Stimulated activated CD4-positive, alpha-beta T cell treated with anti-CD3 and anti-CD28 coated beads, Interleukin-4, amount 100 ng/mL, for 1 hour (primary cell): ENCODE measurements at places on chromosomes 3 and 15.

GRCh38 chr15:94671858-94672532 lies 440.6 kb downstream of the MCTP2 start:
- DNase-seq, result no peak

DNA sequence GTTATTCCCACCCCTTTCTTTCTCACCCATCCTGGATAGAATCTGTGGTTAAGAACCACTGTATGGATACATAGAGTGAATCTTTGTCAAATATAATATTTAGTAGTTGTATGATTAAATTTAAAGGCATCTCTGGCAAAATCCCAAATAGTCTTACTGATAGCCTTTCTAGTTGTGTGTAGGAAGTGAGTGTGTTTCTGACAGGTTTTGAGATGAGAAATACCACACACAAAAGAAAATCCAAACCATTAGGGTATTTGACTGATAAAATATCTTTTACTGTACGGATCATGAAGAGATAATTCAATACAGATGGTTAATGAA lies 44.7 kb upstream of the PLCL2 start:
- no peak for DNase-seq

DNA sequence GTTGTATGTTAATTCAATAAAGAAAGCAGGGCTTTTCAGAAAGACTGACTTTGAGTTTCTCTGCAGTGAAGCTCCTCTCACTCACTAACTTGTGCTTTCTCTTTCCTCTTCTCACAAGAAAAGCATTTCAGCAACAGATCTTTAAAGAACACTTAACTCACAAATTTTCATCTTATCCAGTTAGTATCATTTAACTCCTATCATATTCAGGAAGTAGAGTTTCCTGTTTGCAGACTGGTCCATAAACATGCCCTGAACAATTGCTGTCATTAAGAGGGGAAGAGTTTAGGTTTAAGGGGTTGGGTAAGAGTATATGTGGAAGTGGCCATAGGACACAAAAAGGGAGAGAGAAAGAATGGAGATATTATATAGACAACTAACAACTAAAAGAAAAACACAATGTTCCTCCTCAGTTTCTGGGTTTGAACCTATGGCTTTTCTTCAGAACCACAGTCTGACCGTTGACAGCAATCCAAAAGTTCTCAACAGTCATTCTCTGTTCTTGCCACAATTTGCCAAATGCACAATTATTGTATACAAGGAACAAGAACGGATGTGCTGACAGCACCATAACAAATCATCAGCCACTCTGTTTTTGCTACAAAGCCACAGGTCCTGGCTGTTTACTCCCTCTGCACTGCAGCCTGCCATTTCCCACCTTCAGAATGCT lies 63.9 kb downstream of the CHAC1 start:
- DNase-seq, result no peak

- no peak for DNase-seq
These were observed 8.9 kb downstream of the CPOX start for GRCh38 chr3:98584547-98584946.

GRCh38 chr15:50879016-50879617 lies 29.4 kb upstream of the AP4E1 start:
- DNase-seq, result no peak

DNA sequence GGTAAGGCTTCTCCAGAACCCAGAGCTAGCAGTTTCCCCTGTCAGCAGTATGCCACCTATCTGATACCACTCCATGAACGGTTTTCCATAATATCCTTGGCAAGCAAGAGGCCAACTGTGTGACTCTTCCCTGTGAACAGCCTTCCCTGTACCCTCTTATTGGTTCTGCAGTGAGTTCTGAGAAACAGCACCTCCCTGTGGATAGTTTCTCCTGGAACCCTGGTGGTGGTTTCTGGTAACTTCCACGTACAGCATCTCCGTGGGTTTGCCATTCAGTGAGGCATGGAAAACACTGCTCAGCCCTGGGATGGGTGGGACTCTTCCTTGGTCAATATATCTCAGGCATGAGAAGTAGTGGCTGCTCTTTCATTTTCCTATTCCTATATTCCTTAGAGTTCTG lies 19.4 kb upstream of the SERPINI2 start:
- DNase-seq, result no peak

DNA sequence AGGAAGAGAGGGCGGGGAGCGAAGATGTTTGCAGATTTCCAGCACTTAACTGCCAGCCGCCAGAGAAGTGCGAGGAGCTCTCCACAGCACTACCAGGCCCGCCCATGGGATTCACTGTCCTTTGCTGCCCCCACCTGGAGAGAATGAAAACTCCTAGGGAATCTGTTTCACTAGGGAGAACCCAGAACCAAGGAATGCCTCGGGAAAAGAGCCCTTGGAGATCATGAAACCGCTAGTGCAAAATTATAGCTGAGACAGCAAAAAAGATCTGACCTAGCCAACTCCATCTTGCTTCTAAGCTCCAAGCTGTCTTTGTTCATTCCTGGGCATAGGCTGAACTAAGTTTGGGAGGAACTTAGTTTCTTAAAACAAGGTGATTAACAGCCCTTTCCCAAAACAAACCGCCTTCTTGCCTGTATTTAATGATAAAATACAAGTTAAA lies 82.6 kb upstream of the GCNT3 start:
- DNase-seq, result peak; percentile 54

DNA sequence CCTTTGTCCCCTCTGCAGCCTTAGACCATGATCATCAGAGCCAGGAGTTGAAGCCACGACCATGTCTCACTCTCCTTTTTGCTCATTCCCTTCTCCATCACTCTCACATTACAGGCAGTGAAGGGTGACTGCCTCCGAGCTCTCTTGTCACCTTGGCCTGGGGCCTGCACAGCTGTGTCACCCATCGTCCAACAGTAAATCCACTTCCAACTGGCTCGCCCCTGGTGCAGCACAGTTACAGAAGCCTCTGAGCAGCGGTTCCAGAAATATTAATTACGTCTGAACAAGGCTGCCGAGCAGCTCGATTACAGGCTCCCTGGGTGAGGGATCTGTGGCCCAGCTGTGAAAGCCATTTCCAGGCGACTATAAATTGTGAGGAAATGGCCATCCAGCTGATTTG lies 528.2 kb downstream of the NR2F2 start:
- no peak for DNase-seq

GRCh38 chr3:42014921-42015533 lies 53.1 kb upstream of the ULK4 start:
- peak; percentile 8 for DNase-seq

GRCh38 chr15:46714950-46715349 lies 1002.4 kb upstream of the SEMA6D start:
- no peak for DNase-seq

DNA sequence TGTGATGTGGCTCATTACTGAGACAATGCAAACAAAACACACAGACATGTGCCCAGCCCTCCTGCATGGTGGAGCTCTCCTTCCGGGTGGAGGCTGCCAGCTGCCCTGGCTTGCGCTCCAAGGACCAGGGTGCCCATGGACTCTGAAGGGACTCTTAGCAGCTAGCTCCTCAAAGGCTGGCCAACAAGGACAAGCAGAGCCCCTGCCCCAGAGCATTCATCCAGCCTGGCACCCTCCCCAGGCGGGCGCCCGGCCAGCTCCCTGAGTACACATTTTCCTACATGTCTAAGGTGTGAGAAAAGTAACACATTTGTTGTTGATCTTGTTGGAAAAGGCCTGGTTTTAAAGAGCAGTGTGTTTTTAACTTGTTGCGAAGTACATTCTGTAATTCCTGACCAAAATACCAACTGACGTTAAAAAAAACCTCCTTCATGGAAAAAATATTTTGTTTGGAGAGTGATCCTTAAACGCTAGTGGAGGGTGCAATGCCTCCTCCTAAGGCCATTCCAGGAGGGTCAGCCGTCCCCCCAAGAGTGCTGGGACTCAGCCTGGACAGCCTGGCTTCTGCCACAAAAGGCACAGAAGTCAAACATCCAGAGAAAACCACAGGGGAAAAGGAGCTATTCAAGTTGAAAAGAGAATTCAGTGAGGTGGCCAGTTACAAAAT lies 86.9 kb downstream of the KLF15 start:
- DNase-seq, result no peak

GRCh38 chr15:25830844-25831451 lies 32.2 kb downstream of the ATP10A start:
- no peak for DNase-seq
